Neural crest cell (in vitro differentiated cells): ENCODE measurements at places on chromosomes 2 and 18.
A peak's percentile ranks its signal among the peaks of the same experiment; 100 is the strongest.

DNA sequence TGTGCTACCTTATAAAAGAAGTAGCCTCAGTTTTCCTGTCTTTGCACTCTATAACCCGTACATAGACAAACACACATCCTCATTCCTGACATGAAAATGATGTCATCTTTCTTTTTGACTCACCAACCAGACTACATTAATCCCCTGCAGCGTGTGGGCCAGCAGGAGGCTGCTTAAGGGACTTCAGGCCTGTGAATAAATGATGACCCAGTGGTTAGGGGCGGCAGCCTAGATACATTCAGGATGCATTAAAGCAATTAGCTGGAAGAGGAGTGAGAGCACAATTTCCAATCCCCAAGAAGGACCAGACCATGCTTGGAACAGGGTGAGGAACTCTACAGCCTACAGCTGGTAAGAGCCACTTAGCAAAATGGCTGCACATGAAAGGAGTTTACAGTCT, 57.3 kb upstream of the KLF7 start:
- DNase-seq = no peak

- DNase-seq = no peak
These were observed 960.9 kb downstream of the SOCS6 start for GRCh38 chr18:71249791-71250190.

- DNase-seq = no peak
These were observed 208.3 kb downstream of the NDUFA10 start for GRCh38 chr2:239816576-239817467.

GRCh38 chr2:148643998-148644882, at the start of gene EPC2:
TSS of gene EPC2 (plus strand) at chr2:148644751. CDS start at chr2:148645018, 267 bp downstream.
- DNase-seq = peak; percentile 91

GRCh38 chr2:103402336-103402735, 640.5 kb downstream of the TMEM182 start:
- no peak for DNase-seq

DNA sequence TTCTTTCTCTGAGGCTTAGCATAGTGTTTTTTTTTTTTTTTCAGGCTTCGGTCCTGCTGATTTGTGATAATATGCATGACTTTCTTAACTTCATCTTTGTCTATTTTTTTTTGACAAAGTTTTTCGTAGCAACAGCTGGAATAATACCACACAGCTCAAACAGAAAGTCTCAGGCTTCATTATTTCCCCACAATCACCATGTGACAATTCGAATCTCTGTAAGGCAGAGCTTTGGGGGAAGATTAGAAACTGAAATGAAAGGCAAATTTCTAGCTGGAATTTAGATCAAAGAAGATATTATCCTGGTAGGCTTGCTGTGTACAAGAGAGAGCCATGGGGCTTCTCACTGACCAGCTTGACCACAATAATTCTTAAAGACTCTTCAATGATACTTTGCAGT, 12.2 kb upstream of the CD28 start:
- no peak for DNase-seq

DNA sequence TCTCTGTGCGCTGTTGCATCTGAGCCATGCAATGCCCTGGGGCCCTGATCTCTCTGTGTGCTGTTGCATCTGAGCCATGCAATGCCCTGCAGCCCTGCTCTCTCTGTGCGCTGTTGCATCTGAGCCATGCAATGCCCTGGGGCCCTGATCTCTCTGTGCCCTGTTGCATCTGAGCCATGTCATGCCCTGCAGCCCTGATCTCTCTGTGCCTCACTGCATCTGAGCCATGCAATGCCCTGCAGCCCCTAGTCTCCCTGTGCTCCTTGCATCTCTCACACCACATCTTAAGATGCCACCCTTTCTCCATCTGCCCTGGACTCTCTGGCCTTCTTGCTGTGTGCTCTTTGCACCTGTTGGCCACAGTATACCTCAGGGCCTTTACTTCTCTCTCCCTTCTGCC, 56.2 kb downstream of the SOX11 start:
- DNase-seq = no peak

- no peak for DNase-seq
These were observed 11.9 kb upstream of the RPL37A start for GRCh38 chr2:216486708-216487107.

DNA sequence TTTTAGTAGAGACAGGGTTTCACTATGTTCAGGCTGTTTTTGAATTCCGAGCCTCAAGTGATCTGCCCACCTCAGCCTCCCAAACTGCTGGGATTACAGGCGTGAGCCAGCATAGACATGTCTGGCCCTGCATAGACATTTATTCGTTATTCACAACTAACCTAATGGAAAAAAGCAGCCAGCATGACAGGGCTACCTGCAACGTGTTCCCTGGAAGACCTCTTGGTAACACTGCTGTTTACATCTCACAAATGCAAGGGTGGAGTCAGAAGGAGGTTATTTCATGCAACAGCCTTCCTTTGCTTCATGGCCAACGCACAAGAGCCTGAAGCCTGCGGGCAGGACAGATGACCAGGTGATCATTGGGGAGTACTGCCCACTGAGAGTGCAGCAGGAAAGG, 9.2 kb downstream of the SERPINE2 start:
- no peak for DNase-seq

- no peak for DNase-seq
These were observed 375.0 kb downstream of the RNF144A start for GRCh38 chr2:7292154-7292691.

- DNase-seq = no peak
These were observed 1947.6 kb upstream of the CELF4 start for GRCh38 chr18:39513186-39513585.

DNA sequence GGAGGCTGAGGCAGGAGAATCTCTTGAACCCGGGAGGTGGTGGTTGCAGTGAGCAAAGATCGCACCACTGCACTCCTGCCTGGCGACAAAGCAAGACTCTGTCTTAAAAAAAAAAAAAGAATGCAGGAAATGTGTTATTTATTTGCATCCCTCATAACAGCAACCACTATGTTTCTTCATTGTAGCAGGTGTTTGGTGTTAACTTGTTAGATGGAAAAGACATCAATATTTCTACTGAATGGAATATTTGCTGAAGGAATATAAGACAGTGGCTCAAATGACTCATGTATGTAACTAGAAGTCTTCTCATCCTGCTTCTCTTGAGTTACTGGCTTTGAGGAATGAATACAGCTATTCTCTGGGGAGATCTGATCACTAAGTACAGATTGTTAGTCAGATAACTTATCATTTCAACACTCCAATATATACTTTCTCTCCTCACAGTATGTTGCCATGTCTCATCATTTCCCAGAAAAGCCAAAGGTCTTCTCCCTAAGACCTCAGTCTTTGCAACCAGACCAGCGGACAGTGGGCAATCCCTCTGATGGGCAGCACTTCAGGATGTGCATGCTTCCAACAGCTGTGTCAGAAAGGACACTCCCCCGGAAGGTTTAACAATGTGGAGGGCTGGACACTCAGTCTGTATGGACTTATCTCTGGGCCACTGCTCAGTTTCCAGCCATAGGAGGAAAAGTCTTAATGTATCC, 104.4 kb upstream of the STK17B start:
- no peak for DNase-seq

GRCh38 chr2:72141881-72142451, 5.7 kb downstream of the CYP26B1 start:
- DNase-seq = no peak

- DNase-seq = no peak
These were observed 129.8 kb downstream of the PXDN start for GRCh38 chr2:1614564-1614963.

- DNase-seq = no peak
These were observed 528 bp upstream of the PCGF1 start for GRCh38 chr2:74507926-74508520.

- DNase-seq = no peak
These were observed 153.9 kb upstream of the NDUFV2 start for GRCh38 chr18:8948471-8949149.

DNA sequence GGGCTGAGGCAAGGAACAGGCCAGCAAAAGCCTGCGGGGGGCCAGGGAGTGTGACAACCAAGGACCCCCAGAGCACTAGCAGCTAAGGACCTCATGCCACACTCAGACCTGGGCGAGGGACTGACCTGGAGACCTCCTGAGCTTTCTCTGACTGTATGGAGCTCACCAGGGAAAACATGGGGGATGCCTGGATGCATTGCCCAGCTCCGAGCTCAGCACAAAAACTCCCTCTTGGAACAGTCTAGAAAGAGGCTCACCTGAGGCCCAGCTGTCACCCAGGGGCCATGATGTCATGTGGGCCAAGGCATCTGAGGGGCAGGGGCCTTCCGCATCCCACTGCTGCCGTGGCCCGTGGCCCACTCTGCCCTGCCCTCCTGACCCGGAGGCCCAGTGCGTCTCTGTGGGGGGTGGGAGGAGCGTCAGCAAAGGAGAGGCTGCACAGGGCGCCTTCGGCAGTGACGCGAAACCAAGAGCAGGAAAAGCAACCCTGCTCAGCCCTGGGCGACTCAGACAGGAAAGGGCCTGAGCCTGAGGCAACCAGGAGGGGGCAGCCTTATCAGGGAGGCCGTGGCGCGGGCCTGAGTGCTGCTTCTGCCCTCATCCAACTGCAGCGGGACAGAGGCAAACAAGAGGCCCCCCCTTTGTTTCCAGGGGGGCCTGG, 57.3 kb upstream of the ALPP start:
- DNase-seq = no peak
